ENCODE measurements at places on chromosomes 11 and 22.

GRCh38 chr11:9219572-9219971, 45.6 kb downstream of the DENND5A start:
- no peak for DNase-seq

- DNase-seq: no peak
Measured at GRCh38 chr22:41544671-41545476, 604 bp upstream of the POLR3H start.

- no peak for DNase-seq
Measured at GRCh38 chr11:84990141-84990540, 637.0 kb downstream of the DLG2 start.

- DNase-seq: no peak
Measured at GRCh38 chr11:82863209-82863608, 37.0 kb downstream of the PRCP start.
